ENCODE measurements at places on chromosomes 7 and 10. TPM values are rescaled to one million over a fixed set of nuclear protein-coding genes. Genes with fewer than 3 reads are reported as not detected.

- H3K4me1 ChIP-seq = peaks cover 40% of the 10 kb centered on the region
- H3K27ac ChIP-seq = no peak overlapping the region
- no peak overlapping the region for H3K4me3 ChIP-seq
- H3K36me3 ChIP-seq = peaks cover 4% of the 10 kb centered on the region
Measured at GRCh38 chr7:29115130-29115687, 31.1 kb downstream of the CPVL start.

DNA sequence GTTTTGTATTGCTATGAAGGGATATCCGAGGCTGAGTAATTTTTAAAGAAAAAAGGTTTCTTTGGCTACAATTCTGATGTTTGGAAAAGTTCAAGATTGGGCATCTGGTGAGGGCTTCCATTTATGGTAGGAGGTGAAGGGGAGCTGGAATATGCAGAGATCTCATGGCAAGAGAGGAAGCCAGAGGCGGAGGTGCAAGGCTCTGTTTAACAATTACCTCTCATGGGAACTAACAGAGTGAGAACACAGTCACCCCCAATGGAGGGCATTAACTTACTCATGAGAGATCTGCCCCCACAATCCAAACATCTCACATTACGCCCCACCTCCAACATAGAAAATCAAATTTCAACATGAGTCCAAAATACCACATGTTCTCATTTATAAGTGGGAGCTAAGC is 62.0 kb downstream of the AKR1D1 start:
- no peaks in the 10 kb centered on the region for H3K4me1 ChIP-seq
- H3K4me3 ChIP-seq = no peak overlapping the region
- H3K36me3 ChIP-seq = no peaks in the 10 kb centered on the region
- no peak for DNase-seq
- no peaks in the 10 kb centered on the region for H3K27me3 ChIP-seq
- H3K27ac ChIP-seq = no peak overlapping the region

DNA sequence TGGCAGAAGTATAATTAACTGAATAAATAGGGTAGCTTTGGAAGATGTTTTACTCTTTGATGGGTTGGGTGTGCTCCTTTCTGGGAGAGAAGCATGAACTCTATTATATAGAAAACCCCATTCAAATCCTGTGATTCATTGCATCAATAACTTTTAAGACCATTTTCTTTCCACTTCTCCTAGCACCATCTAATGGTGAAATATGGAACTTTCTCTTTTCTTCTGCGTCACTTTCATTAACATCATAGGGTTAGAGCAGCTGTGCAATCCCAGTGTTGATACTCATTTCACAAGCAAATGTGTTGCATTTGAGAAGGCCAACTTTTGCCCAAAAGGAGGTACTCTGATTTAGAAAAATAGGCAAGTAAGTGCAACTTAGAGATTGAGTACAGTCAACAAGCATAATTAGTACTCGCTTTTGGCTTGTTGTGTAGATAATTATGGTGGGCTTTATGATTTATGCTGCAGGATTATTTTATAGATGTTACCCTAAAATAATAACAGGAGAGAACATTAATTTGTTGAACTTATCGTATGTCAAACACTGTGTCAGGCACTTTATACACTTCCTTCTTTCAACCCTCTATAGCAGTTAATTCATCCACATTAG is 92.9 kb downstream of the CPED1 start:
- H3K4me3 ChIP-seq = no peak overlapping the region
- no peaks in the 10 kb centered on the region for H3K4me1 ChIP-seq
- no peaks in the 10 kb centered on the region for H3K36me3 ChIP-seq
- no peaks in the 10 kb centered on the region for H3K27me3 ChIP-seq
- H3K27ac ChIP-seq = no peak overlapping the region
- DNase-seq = peak; percentile 63

DNA sequence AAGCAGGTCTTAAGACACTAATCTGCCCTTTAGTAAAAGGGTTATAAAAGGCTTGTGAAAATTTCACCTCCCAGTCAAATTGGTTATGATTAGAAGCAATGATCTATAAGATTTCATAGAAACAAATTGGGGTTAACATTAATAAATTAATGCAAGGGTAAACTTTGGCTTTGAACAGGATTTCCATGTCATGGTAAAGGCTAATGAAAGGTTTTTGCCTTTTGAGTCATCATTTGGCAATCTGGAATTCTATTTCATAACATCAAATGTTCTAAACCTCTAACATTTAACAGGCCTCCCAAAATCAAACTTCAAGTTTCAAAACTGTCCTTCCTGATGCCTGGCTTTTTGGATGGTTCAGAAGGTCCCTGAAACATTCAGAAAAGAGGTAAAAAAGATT is 62.4 kb downstream of the COA1 start:
- peaks cover 3% of the 10 kb centered on the region for H3K4me1 ChIP-seq
- no peak overlapping the region for H3K27ac ChIP-seq
- H3K27me3 ChIP-seq = no peaks in the 10 kb centered on the region

Gene APBB1IP
- total RNA-seq = 46.2 TPM

DNA sequence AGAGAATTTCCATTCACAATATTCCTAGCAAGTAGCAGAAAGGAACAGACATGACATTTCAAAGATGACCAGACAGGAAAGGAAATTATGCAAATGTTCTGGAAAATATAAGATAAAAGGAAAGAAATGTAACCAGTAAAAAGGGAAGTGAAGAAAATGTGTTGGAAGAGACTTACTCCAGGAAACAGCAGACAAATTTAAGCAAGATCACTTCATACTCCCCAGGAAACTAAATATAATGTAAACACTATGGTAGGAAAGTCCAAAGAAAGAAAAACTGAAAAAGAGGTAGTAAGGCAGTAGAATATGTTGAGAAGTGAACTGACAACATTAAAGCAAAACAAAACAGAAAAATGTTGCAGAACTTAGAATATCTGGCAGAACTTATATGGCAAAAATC is 6.4 kb upstream of the ST8SIA6 start:
- H3K27me3 ChIP-seq = peaks cover 3% of the 10 kb centered on the region
- H3K4me1 ChIP-seq = no peaks in the 10 kb centered on the region
- no peak overlapping the region for H3K27ac ChIP-seq
- no peak overlapping the region for H3K4me3 ChIP-seq
- DNase-seq = no peak

Gene GIMAP7
- 48.1 TPM for total RNA-seq

- H3K4me3 ChIP-seq = no peak overlapping the region
- no peak for DNase-seq
- H3K27me3 ChIP-seq = no peaks in the 10 kb centered on the region
- no peak overlapping the region for H3K27ac ChIP-seq
- no peaks in the 10 kb centered on the region for H3K36me3 ChIP-seq
Measured at GRCh38 chr7:77450054-77450453, 33.9 kb upstream of the GSAP start.

DNA sequence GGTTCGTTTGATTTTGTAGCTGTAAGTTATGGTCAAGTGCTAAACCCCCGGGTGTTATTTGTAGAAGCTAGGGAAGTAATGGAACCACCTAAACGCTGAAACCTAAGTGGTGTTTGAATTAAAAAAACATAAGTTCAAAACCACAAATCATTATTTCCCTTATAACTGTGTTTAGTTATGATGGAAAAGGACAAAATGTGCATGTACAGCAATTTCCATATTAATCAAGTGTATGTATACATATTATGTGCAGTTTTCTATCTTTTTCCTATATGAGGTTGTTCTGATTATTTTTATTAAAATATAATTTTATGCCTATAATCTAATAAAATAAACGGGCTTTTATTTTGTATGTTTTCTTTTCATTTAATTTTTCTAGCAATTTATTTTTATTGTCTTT is 45.9 kb downstream of the IL6 start:
- no peaks in the 10 kb centered on the region for H3K27me3 ChIP-seq
- no peak overlapping the region for H3K4me3 ChIP-seq
- no peaks in the 10 kb centered on the region for H3K4me1 ChIP-seq
- no peak for DNase-seq

DNA sequence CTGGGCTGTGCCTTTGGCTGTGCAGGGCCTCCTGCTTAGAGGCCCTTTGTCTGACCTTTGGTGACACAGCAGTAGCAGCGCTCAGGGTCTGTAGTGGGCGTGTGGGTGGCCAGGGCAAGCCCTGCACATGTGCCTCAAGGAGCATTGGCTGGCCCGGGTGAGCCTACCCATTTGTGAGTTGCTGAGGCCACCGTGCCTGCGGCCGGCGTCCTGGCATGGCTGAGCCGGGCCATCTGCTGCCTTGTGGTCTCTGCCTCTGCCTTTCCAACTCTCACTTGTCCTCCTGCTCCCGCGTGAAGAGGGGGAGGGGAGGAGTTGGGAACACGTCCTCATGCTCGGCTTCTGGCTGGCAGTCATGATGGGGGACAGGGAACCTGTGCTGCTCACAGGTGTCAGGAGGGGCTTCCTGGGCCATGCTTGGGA is 9.2 kb upstream of the ORAI2 start:
- no peak for DNase-seq
- no peak overlapping the region for H3K4me3 ChIP-seq
- H3K27me3 ChIP-seq = no peaks in the 10 kb centered on the region
- peak overlapping the region; percentile 62 for H3K27ac ChIP-seq
- peaks cover 27% of the 10 kb centered on the region for H3K36me3 ChIP-seq

Gene CXCL12
- total RNA-seq = 56.5 TPM

DNA sequence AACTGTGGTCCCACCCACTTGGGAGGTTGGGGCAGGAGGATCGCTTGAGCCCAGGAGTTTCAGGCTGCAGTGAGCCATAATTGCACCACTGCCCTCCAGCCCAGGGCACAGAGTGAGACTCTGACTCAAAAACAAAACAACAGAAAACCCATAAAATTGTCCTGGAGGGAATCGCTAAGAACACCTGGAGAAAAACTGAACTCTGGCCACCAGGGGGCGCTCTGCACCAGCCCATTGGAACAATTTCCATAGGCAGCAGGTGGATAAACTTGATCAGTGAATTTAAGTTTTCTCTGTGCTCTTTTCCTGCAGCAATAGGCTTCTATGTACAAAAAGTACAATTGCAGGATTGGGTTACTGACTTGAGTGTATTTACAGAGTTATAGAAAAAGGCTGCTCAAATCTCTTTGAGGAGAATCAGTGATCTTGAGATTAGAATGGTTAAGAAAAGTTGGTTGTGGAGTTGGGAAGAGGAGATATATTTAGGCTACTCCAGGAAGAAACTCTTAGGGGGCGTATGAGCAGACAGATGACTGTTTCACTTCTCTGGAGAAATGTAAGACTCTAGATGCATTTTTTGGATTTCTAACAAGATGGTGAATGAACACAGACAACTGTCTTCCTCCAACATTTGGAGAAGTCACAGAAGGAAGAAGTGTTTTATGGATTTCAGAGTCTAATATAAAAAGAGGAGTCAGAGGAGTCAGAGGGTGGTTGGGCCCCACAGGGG is 274.9 kb upstream of the GALNT17 start:
- DNase-seq = peak; percentile 59
- no peaks in the 10 kb centered on the region for H3K36me3 ChIP-seq
- H3K4me3 ChIP-seq = no peak overlapping the region

GRCh38 chr7:73443548-73444255 is 10.1 kb downstream of the FZD9 start:
- H3K4me1 ChIP-seq = no peaks in the 10 kb centered on the region
- DNase-seq = no peak
- H3K27ac ChIP-seq = no peak overlapping the region
- peaks cover 95% of the 10 kb centered on the region for H3K36me3 ChIP-seq
- no peak overlapping the region for H3K4me3 ChIP-seq
- no peaks in the 10 kb centered on the region for H3K27me3 ChIP-seq

Gene C10orf62
- not detected for total RNA-seq

DNA sequence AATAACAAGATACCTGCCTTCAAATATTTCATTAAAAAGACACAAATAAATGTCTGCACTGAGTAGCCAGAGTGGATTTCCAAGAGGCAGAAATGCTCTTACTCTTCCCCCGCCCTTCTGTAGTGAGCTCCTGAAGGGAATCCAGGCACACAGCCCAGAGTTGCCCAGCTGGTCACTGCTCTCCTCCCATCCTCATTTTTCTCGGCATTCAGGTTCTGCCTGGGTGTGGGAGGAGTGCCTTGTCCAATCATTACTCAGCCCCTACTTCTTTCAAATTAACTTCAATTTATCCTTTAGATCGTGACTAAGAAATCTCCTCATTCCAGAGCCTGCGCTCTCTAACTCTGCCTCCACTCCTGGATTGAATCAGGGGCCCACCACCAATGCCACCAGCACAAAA is 12.2 kb downstream of the CCDC6 start:
- H3K4me1 ChIP-seq = no peaks in the 10 kb centered on the region
- H3K36me3 ChIP-seq = no peaks in the 10 kb centered on the region
- no peak overlapping the region for H3K27ac ChIP-seq

GRCh38 chr7:146076344-146076743 is 40.3 kb upstream of the CNTNAP2 start:
- DNase-seq = no peak
- no peaks in the 10 kb centered on the region for H3K36me3 ChIP-seq
- H3K27me3 ChIP-seq = no peaks in the 10 kb centered on the region
- no peak overlapping the region for H3K4me3 ChIP-seq

Gene CCNY
- 27.6 TPM for total RNA-seq

GRCh38 chr7:115099906-115100305 is 178.0 kb downstream of the MDFIC start:
- H3K4me3 ChIP-seq = no peak overlapping the region
- no peak overlapping the region for H3K27ac ChIP-seq
- H3K4me1 ChIP-seq = peaks cover 4% of the 10 kb centered on the region

Data from thymus (tissue), 14 donors.